ENCODE measurements at places on chromosomes 11 and 22. TPM values are rescaled to one million over a fixed set of nuclear protein-coding genes. Genes with fewer than 3 reads are reported as not detected.

MPEG1 gene
- not detected for total RNA-seq

OR52L1 gene
- not detected for total RNA-seq

ALDH3B1 gene
- 2.9 TPM for total RNA-seq

KLHL35 gene
- 4.7 TPM for total RNA-seq

SHISAL1 gene
- total RNA-seq: 0.97 TPM

SAC3D1 gene
- total RNA-seq: 16.8 TPM

OLFML1 gene
- total RNA-seq: not detected

APOL6 gene
- total RNA-seq: 10.7 TPM

ZNF214 gene
- 0.44 TPM for total RNA-seq

EML3 gene
- 83.2 TPM for total RNA-seq

PNPLA5 gene
- not detected for total RNA-seq

CNTN5 gene
- total RNA-seq: not detected

PTGDR2 gene
- not detected for total RNA-seq

RAB39A gene
- total RNA-seq: not detected

MMP7 gene
- 57.1 TPM for total RNA-seq

EPS8L2 gene
- 20.0 TPM for total RNA-seq

GDPD4 gene
- total RNA-seq: not detected

KCNJ4 gene
- not detected for total RNA-seq

GALNT18 gene
- total RNA-seq: 101 TPM

NRGN gene
- total RNA-seq: 10.6 TPM

PGA3 gene
- total RNA-seq: not detected

TRIM48 gene
- not detected for total RNA-seq

MUC5AC gene
- total RNA-seq: not detected
